ENCODE measurements at places on chromosomes 5 and 9.
A peak's percentile ranks its signal among the peaks of the same experiment; 100 is the strongest.

DNA sequence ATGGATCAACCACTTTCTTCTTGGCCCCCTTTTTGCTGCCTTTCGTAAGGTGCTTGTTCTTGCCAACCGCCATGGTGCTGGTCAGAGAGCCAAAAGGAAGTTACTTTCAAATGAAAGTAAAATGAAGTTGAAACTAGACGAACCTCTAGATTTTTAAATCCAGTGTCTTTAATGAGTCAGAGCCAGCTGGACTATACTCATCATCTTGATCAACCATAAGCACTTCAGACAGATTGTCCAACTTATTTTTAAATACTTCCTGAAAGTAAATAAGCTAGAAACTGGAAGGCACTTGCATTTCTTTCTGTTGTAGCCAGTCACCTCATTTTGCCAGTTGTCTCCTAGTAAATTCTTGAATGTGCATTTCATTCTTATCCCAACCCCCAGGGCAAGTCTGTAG is 48.9 kb downstream of the JMY start:
- no peak for DNase-seq

GRCh38 chr9:38254756-38255155 is 137.7 kb upstream of the ALDH1B1 start:
- DNase-seq = no peak

GRCh38 chr5:32753765-32754164 is 42.6 kb downstream of the NPR3 start:
- no peak for DNase-seq

DNA sequence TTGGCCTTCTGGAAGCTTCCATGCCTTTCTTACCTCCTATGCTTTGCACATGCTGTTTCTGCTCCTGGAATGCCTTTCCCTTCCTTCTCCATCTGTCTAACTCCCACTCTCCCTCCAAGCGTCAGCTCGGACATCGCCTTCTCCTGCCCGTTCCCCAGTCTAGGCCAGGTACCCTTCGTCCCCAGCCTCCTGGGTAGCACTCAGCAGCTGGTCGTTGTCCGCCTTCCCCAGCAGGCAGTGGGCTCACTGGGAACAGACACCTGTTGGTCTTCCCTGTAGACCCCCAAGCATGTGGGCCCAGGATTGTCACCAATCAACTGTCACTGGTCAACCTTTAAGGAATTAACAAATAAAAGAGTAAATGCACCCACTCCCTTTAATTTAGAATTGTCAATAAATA is 202.2 kb downstream of the RGS3 start:
- DNase-seq = peak; percentile 37

DNA sequence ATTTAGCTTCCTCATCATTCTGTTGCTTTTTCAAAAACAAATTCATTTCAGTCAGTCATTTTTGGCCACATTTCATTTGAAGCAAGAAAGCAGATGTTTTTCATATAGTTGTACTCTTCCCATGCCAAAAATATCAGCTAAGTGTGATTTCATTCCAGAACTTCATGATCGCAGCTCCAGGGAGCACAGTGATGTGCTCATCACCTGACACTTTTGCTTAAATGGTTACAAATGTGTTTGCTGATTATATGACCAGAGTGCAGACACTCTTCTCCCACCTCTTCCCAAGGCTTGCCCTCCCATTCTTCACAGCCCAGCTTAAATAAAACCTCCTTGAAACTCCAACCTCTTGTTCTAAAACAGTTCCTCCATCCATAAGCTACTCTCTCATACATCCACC is 32.6 kb downstream of the GABRB2 start:
- no peak for DNase-seq

GRCh38 chr5:138790684-138791083 is 37.5 kb downstream of the CTNNA1 start:
- no peak for DNase-seq

DNA sequence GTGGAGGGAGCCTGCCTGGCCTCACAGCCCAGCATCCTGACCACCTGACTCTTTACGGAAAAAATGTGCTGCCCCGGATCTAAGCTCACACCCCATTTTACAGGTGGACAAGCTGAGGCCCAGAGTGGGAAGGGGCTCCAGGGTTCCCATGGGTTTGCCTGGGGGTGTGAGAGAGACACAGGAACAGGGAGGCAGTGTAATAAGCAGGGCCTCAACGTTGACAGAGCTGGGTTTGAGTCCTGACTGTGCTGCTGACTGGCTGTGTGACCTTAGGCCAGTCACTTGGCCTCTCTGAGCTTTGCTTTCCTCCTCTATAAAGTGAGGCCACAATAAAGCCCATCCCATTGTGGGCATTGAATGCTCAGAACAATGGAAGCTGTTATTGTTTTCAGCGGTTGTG is 73.7 kb downstream of the HMCN2 start:
- DNase-seq = no peak

DNA sequence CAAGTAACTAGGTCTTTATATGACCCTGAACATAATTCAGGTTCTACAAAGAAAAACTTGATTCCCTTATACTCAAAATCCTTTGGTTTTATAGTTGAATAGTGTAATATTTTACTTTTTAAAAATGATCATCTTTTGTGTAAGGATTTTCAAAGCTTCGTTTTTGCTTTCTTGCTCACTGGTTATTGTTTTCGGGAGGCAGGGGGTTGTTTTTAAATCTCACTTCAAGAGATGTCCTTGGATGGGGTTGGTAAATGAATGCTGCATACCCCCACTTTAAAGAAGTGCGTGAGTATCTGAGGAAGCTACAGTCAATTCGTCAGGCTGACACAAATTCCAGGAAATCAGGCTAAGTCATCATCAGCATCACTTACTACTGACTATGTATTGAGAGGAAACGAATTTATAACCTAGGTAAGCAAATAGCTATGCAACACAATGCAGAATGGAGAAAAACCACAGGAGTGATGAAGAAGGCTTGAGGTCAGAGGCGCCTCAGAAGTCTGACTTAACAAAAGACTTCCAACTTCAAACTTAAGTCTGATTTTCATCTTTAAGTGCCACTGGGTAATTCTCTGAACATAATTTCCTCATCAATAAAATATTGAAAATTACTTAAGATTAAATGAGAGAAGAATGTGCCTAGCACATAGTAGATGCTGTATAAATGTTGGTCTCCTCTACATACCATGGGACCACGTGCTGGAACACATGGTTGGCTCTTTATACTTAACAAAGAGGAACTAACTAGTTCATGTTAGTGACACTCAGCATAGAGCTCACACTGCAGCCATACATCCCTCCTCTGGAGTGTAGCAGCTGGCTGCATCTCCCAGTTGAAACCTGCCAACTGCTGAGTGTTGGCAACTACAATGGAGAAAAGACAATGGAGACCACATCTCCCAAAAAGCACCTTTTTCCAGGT is 106.0 kb upstream of the KIF2A start:
- DNase-seq = no peak

GRCh38 chr9:109179801-109180523 is 12.9 kb upstream of the FRRS1L start:
- DNase-seq = no peak

DNA sequence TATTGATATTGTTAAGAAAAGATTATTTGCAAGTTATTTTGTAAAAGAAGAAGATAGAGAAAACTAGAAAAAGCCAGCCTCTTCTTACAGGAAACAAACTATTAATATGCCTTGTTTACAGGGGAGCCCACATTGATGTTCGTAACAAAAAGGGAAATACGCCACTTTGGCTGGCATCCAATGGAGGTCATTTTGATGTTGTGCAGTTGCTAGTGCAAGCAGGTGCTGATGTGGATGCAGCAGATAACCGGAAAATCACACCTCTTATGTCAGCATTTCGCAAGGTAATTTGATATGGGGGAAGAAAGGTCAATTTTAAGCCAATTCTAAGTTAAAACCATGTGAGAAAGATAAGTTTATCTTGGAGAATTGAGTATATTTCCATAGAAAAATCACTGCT is 37.6 kb upstream of the EIF4EBP3 start:
- DNase-seq = no peak

- DNase-seq = no peak
Observed at GRCh38 chr9:130402645-130403440, 41.9 kb upstream of the ASS1 start.

DNA sequence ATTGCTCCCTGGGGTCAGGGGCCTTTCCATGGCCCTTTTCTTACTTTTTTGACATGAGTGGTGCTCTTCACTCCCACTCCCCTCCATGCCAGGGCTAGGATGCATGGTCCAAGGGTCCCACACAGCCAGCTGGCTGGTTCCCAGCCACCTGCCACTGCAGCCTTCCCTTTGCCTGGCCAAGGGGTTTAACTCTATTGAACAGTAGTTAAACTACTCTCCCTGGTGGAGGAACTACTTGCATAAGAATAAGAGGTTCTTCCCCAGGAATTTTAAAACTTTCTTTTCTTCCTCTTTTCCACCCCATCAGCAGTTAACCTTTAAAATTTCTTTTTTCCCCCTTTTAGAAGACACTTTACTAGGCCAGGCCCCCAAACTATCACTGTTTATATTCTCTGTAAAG is 1532.8 kb upstream of the ACO1 start:
- DNase-seq = no peak

GRCh38 chr9:124385623-124386022 is 29.6 kb downstream of the PSMB7 start:
- DNase-seq = no peak

GRCh38 chr5:72438141-72438540 is 69.1 kb downstream of the ZNF366 start:
- DNase-seq = no peak

GRCh38 chr9:76717613-76718012 is 46.6 kb upstream of the PCA3 start:
- no peak for DNase-seq

- DNase-seq = no peak
Observed at GRCh38 chr9:99400184-99400731, 178.2 kb downstream of the SEC61B start.

DNA sequence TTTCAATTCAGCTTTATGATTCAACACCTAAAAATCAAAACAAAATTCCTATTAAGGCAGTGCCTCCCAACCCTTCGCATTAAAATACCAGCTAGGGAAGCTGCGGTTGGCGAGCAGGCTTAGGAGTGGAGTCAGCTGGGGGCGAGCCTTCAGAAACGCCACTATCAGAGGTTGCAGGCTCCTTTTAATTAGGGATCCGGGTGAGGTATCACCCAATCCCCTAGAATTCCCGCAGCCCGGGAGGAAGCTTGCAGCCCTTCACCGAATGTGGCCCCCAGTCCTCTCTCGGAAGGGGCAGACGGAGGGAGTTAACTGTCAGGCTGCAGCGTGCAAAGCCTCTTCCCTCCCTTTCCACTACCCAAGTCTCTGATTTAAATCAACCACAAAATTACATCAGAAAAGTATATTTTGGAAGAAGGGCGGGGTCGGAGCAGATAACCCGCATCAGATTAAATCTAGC is 1.7 kb downstream of the STC2 start:
- DNase-seq = no peak

GRCh38 chr5:67730917-67731474 is 484.6 kb upstream of the PIK3R1 start:
- DNase-seq = no peak

GRCh38 chr5:11040345-11040744 is 279.3 kb upstream of the DAP start:
- DNase-seq = no peak

- no peak for DNase-seq
Observed at GRCh38 chr9:70765946-70766345, 351.5 kb upstream of the KLF9 start.

GRCh38 chr5:170311511-170312300 is 14.1 kb upstream of the LCP2 start:
- no peak for DNase-seq

DNA sequence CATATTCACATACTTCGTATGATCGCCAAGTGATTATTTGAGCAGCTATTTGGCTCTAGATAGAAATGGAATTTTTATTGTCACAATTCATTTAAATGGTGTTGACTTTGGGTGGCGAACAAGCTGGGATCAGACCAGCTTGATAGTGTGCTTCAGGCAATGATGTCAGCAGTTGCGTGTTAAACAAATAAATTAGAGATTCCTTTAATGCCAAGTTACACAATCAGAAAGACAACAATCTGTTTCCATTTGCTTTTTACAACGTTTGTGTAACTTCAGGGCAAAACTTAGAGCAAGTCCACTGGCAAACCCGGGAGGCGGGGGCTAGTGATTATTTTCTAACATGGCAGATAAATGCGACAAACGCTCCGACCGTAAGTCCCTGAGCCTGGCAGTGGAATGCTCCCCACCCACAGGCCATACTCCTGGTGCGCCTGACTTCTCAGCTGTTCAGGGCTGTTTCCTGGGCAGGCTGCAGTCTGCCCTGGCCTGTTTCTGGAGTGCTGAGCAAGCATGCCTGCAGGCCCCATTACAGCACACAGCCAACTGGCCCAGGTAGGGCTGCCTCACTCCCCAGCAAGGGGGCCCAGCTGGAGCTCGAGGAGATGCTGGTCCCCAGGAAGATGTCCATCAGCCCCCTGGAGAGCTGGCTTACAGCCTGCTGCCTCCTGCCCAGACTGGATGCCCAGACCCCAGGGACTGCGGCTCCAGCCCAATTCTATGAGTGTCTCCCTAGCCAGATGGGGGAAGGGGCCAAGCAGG is 88.7 kb downstream of the BASP1 start:
- DNase-seq = no peak

- DNase-seq = no peak
Observed at GRCh38 chr5:65774346-65774745, 52.3 kb downstream of the NLN start.

- no peak for DNase-seq
Observed at GRCh38 chr5:77912721-77913120, 136.6 kb upstream of the TBCA start.

GRCh38 chr5:118722122-118723020 is 266.0 kb downstream of the DTWD2 start:
- DNase-seq = no peak

GRCh38 chr9:87099407-87099806 is 152.1 kb upstream of the GAS1 start:
- DNase-seq = no peak

DNA sequence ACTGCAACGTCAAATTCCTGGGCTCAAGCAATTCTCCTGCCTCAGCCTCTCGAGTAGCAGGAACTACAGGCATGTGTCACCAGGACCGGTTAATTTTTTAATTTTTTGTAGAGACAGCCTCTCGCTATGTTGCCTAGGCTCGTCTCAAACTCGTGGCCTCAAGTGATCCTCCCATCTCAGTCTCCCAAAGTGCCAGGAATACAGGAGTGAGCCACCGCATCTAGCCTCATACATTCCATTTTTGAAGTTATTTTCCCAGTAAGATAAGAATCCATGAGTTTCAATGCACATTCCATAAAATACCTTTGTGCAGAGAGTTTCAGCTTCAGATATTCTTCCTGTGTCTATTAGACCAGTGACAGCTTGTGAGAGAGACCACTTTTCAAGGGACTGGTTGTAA is 70.4 kb downstream of the SKIC3 start:
- no peak for DNase-seq

GRCh38 chr9:68711932-68712331 is 6.9 kb downstream of the PIP5K1B start:
- DNase-seq = no peak

- no peak for DNase-seq
Observed at GRCh38 chr9:108727580-108728111, 128.1 kb downstream of the ACTL7B start.

Measured in activated CD8-positive, alpha-beta memory T cell treated with anti-CD3 and anti-CD28 coated beads, Interleukin-2, amount 50 U/mL, for 48 hours (primary cell).